ENCODE measurements at places on chromosomes 1 and 21.

- DNase-seq, result no peak
These were observed 62.9 kb downstream of the RIPK4 start for GRCh38 chr21:41703857-41704501.

GRCh38 chr1:38115226-38115625 lies 68.6 kb upstream of the POU3F1 start:
- DNase-seq, result no peak

GRCh38 chr1:92123868-92124267 lies 43.7 kb downstream of the BTBD8 start:
- DNase-seq, result no peak

- no peak for DNase-seq
These were observed 101.9 kb upstream of the KCNE2 start for GRCh38 chr21:34261841-34262468.

DNA sequence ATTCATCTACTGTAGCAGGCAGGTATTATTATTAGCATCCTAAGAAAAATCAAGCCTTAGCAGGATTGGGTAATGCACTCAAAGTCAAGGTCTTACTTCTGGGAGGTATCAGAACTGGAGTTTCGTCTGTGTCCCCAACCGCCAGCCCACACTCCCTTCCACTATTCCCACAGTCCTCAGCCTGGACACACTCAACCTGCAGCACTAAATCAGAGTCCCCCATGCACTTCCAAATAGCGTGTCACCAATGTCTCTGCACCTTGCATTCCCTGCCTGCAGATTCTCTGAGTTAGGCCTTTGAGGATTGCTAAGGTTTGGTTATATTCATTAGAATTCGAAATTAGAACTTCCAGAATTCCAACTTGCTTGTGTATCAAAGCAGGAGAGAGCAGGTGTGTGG lies 3.9 kb downstream of the LYPD8 start:
- no peak for DNase-seq

- peak; percentile 65 for DNase-seq
These were observed 16.3 kb downstream of the PDZK1 start for GRCh38 chr1:145690587-145691558.

GRCh38 chr1:31412205-31412604 lies 808 bp upstream of the SERINC2 start:
- DNase-seq, result no peak

DNA sequence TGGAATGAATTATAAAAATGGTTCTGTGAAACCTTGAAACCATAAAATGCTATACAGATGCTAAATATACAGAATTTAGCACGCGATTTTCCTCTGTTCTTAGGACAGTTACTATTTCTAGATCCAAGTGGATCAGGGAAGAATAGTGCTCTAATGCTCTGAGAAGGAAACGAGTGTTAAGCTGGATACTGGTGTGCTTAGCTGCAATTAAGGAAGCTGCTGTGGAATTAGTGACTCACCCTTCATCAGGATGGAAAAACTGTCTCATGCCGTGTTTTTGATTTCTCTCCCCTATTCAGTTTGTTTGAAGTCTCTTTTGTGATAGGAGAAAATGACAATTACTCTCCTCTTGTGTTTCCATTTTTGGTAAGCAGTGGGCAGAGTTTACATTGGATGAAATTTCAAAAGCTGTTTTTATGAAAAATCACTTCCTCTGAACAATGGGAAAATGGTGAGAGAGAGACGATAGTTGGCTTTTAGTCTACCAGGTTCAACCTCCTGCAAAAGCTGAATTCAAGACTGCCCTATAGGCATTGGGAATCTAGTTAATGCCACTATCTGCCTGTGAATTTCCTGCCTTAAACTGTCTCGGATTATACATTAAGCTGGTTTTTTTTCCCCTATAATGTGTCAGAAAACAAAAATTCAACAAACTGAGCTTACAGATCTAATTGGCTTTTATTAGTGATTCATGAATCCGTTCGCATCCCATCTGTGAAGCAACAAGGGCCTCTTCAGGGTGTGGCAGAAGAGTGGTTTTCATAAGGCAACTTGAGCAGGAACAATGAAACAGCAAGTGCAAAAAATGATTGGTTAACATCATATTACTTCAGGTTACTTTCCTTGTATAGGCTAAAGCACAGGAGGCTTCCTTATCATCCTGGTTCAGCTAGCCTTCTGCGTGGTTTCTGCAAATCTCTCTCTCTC lies 179.8 kb downstream of the ST6GALNAC3 start:
- no peak for DNase-seq

GRCh38 chr1:151562661-151563060 lies 22.6 kb downstream of the TUFT1 start:
- DNase-seq, result no peak

Data from CD4-positive, alpha-beta T cell treated with Interleukin-17A for 1 hour (primary cell).